ENCODE measurements at places on chromosomes 11 and 22.

GRCh38 chr11:1825039-1825740 lies 9.6 kb upstream of the SYT8 start:
- peak; percentile 34 for DNase-seq

DNA sequence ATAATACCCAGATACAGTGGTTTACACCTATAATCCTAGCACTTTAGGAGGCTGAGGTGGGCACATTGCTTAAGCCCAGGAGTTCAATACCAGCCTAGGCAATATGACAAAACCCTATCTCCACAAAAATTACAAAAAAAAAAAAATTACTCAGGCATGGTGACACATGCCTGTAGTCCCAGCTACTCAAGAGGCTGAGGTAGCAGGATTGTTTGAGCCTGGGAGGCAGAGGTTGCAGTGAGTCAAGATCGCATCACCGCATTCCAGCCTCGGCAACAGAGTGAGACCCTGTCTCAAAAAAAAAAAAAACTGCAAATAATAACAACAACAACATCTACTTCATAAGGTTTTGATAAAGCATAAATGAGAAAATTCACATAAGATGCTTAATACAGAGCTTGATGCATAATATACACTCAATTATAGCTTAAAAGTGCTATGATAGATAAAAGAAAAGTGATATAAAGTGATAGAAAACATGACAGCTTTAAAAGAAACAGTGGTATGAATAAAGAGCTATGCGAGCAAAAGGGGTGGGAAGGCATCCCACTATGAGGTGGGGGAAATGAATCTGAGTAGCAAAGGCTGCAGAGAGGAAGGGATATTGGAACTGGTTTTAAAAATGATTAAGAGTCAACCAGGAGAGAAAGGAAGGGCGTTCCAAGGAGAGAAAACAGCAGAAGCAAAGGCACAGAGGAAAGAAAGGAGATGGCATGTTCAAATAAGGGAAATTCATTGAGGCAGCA lies 197.6 kb downstream of the KIF18A start:
- DNase-seq, result no peak

DNA sequence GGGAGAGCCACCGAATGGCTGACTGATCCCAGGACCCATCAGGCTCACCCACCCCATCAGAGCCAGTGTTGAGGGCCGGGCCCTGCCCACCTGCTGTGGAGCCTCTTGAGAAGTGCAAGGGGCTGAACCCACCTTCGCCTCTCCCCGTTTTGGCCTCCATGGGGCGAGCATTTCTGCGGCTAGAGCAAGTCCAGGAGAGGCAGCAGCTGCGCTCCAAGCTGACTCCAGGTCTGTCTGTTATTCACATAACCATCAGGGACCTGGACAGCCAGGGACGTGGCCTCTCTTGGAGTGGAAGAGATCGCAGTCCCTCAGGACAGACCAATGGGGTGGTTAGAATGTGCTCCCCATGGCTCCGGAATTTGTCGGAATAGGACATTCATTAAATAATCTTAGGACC lies 231.8 kb downstream of the TBC1D22A start:
- no peak for DNase-seq

DNA sequence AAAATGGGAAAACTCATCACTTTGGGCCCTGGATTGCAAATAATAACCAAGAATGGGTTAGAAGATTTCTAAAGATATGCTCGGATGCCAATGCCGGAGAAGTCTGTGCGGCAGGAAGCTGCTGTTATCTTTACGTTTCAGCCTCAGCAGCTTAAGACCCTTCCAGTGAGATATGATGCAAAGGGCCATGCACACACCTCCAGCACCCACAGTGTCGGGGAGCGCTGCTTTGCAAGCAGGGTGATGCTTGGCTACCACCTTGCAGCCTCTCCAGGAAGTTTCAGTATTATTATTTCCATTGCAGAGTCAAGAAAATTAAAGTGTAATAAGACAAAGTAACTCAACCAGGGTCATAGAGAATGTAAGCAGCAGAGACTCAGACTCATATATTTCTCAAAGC lies 37.3 kb downstream of the LARGE1 start:
- DNase-seq, result no peak

GRCh38 chr22:24145446-24146193 lies 35.7 kb upstream of the SUSD2 start:
- no peak for DNase-seq

DNA sequence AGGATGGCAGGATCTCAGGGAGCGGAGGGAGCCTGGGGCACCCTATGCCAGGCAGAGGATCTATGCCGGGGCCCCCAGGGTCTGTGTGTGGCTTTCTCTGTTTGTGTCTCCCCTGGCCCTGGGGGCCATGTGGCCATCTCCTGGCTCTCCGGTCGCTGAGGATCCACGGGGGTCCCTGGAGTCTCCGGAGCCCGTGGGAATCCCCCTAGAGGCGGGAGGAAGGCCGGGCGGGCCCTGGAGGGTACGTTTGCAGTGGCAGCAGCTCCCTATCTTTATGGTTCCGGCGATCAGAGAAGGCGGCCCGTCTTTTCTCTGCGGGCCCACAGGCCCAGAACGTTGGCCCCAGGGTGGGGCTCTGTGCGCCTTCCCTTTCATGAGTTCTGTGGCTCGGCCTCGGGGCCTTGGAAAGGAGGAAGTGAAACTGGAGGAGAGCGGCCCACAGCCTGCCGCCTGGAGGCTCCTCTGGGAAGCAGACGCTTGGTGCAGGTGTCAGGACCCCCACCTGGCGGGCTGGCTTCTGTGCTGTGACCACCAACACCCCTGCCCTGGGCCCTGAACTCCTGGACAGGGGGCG lies 82.1 kb downstream of the KCNQ1 start:
- peak; percentile 17 for DNase-seq

GRCh38 chr11:112225753-112226061 lies 521 bp upstream of the PTS start:
- DNase-seq, result no peak

Measured in CD4-positive, alpha-beta T cell treated with Interleukin-1 beta for 1 hour (primary cell).